Aorta (tissue), 5 donors: ENCODE measurements at places on chromosomes 4 and X. TPM values are rescaled to one million over a fixed set of nuclear protein-coding genes. Genes with fewer than 3 reads are reported as not detected.

The IL2RG gene
- 7.1 TPM for total RNA-seq

DNA sequence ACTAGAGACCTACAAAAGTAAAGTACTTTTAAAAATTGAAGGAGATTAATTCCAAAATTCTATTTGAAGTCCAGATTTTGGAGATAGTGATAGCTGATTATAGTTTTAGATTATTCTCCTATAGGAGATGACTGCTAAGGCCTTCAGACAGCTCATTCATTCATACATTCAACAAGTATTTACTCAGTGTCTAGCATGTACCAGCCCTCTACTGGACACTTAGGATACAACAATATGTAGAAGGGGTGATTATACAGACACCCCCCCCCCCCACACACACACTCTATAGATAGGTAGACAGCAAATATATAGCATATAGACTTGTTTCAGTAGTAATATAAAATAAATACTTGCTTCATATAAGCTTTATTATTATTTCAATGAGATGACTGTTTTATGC is 60.4 kb upstream of the TAF9B start:
- H3K27me3 ChIP-seq: no peaks in the 10 kb centered on the region
- H3K4me1 ChIP-seq: no peaks in the 10 kb centered on the region
- H3K36me3 ChIP-seq: no peaks in the 10 kb centered on the region
- DNase-seq: no peak
- H3K4me3 ChIP-seq: no peak overlapping the region

The ZRSR2 gene
- 18.9 TPM for total RNA-seq

DNA sequence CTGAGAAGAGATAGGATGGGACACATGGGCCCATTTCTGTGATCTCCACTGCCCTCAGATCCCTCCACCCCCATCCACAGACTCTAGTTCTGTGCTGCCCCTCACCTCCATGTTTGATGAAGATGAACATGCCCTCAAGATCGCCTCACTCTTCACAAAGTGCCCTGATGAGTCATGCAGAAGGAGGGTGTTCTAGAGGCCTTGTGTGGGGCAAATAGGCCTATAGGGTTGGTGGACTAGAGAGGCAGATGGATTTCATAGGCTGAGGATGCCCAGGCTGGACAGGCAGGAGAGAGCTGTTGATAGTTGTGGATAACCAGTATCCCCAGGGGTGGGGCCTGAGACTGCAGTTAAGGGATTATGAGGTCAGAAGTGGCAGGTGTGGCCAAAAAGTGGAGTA is at the start of gene CXorf65:
Gene CXorf65, minus strand, starts transcription at position 314 of the 400 bp plus-strand sequence. Its CDS starts 184 bp downstream, at position 130.
- DNase-seq: no peak
- H3K27me3 ChIP-seq: no peaks in the 10 kb centered on the region
- H3K4me1 ChIP-seq: no peaks in the 10 kb centered on the region
- no peak within 1 kb of the TSS for H3K27ac ChIP-seq

DNA sequence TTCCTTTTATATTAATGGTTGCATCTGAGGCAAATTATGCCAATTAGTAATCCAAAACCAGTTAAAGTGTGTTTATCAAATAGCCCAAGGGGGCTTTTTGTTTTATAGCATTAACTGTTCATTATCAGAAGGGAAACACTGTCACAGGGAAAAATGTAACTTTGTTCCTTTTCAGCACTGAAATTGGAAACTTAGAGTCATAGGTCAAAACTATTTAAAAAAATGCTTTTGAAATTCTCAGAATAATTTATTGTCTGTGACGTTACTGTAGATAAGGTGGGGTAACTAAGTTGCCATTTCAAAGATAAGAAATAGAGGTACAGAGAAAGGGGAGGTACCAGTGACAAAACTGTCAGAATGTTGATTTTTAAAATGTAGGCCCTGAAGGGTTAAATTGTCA is 129.3 kb downstream of the AKAP4 start:
- H3K4me3 ChIP-seq: no peak overlapping the region
- H3K27ac ChIP-seq: no peak overlapping the region
- no peak for DNase-seq

The EDA gene
- total RNA-seq: 9.0 TPM

The ARR3 gene
- not detected for total RNA-seq

- no peak overlapping the region for H3K27ac ChIP-seq
- no peak for DNase-seq
- H3K36me3 ChIP-seq: peaks cover 4% of the 10 kb centered on the region
- no peak overlapping the region for H3K4me3 ChIP-seq
Measured at GRCh38 chr4:22385611-22386011, 130.3 kb downstream of the ADGRA3 start.

The UGT2B15 gene
- not detected for total RNA-seq

DNA sequence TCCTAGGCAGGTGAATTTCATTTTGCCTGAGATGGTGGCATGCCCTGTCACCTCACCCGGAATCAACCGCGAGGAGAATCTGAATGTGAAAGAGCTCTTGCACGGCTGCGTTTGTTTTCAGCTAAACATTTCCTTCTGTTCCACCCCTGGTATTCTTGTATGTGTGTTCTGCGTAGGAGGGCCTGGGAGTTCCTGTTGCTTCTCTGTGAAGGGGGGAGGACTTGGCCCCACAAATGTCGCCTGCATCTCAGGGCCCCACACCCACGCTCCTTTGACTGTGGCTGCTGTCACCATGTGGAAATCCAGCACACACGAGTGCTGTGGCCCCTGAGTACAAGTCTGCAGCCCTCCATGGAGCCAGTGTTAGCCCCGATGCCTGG is 45.8 kb upstream of the CLCN4 start:
- H3K4me1 ChIP-seq: no peaks in the 10 kb centered on the region
- no peak overlapping the region for H3K27ac ChIP-seq
- H3K36me3 ChIP-seq: no peaks in the 10 kb centered on the region
- DNase-seq: no peak

DNA sequence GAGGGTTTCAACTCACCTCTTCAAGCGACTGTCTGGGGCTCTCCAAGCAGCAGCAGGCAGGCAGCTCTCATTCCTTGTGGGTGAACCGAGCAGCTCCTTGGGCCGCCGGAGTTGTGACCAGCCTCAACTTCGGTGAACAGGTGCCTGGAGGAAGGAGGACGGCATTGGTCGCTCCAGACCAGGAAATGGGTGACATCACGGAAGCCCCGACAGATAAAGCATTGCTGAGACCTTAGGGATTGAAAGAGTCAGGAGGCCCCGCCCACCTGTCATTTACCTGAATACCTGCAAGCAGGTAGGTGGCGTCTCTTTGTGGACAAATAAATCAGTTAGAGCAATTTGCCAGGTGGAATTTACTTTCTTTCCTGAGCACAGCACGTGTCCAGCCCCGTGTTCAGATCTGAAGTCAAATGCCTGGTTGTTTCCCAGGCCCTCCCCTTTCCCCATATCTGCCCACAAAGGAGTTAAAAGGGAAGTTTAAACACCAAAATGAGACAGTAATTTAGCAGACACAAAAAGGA is at the start of gene LNX1:
Gene LNX1, minus strand, starts transcription at position 115 of the 521 bp plus-strand sequence. CDS start 17,484 bp downstream, outside the sequence.
- no peaks in the 10 kb centered on the region for H3K4me1 ChIP-seq
- no peak within 1 kb of the TSS for H3K4me3 ChIP-seq
- no peak within 1 kb of the TSS for H3K27ac ChIP-seq
- DNase-seq: peak; percentile 48
- H3K27me3 ChIP-seq: no peaks in the 10 kb centered on the region
- no peaks in the 10 kb centered on the region for H3K36me3 ChIP-seq

DNA sequence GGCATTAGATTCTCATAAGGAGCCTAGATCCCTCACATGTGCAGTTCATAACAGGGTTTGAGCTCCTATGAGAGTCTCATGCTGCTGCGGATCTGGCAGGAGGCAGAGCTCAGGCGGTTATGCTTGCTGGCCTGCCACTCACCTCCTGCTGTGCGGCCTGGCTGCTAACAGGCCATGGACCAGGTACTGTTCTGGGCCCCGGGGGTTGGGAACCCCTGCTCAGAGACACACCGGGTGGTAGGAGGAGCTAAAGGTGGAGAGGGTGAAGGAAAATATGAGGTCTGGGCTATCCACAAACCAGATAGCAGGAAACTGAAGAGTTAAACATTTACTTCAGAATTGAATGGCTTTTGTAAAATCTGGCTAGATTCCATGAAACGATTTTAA is 5.9 kb upstream of the F11 start:
- H3K27me3 ChIP-seq: no peaks in the 10 kb centered on the region
- no peaks in the 10 kb centered on the region for H3K36me3 ChIP-seq
- no peak overlapping the region for H3K4me3 ChIP-seq

GRCh38 chr4:5788144-5788543 is 77.1 kb downstream of the EVC start:
- no peaks in the 10 kb centered on the region for H3K4me1 ChIP-seq
- no peak overlapping the region for H3K4me3 ChIP-seq
- DNase-seq: no peak
- H3K27ac ChIP-seq: no peak overlapping the region

DNA sequence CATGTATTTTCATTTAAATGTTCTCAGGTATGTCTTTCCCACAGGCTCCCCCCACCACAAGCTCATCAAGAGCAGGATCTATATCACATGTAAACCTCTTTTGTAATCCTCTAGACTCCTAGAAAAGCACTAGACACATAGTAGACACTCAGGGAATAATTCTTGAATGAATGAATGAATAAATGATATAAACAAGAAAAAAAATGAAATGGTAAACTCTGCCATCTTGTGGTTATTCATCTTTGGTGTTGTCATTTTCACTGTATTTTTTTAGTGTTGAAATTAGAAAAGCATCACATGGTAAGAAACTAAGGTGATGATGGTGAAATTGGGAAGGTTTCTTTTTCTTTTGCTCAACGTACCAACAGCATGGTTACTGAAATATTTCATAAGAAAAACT is 34.2 kb upstream of the C1GALT1C1 start:
- no peak for DNase-seq
- no peaks in the 10 kb centered on the region for H3K36me3 ChIP-seq
- no peaks in the 10 kb centered on the region for H3K4me1 ChIP-seq
- no peaks in the 10 kb centered on the region for H3K27me3 ChIP-seq
- H3K4me3 ChIP-seq: no peak overlapping the region

DNA sequence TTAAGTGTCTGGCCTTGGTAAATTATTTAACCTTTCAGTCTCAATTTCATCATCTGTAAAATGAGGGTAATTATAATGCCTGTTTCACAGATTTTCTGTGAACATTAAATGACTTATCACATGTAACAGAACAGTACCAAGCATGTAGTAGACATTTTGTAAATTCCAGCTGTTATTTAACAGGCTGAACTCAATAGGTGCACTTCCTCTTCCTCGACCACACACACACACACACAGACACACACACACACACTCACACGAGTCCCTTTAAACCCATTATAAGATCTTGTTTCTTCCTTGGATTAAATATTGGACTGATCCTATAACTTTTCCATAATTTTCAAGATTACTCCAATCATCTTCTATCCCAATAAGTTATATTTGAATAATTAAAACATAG is 53.4 kb upstream of the COL25A1 start:
- H3K4me3 ChIP-seq: no peak overlapping the region
- no peak for DNase-seq
- no peaks in the 10 kb centered on the region for H3K36me3 ChIP-seq
- no peaks in the 10 kb centered on the region for H3K27me3 ChIP-seq

GRCh38 chr4:112057470-112057869 is 87.8 kb upstream of the FAM241A start:
- H3K36me3 ChIP-seq: no peaks in the 10 kb centered on the region
- H3K4me1 ChIP-seq: no peaks in the 10 kb centered on the region
- no peak overlapping the region for H3K4me3 ChIP-seq
- no peak for DNase-seq

The IL15 gene
- 15.2 TPM for total RNA-seq

GRCh38 chr4:72842323-72842722 is 227.2 kb downstream of the COX18 start:
- H3K4me3 ChIP-seq: no peak overlapping the region
- no peaks in the 10 kb centered on the region for H3K36me3 ChIP-seq
- H3K4me1 ChIP-seq: no peaks in the 10 kb centered on the region
- no peak overlapping the region for H3K27ac ChIP-seq
- H3K27me3 ChIP-seq: no peaks in the 10 kb centered on the region
- no peak for DNase-seq

DNA sequence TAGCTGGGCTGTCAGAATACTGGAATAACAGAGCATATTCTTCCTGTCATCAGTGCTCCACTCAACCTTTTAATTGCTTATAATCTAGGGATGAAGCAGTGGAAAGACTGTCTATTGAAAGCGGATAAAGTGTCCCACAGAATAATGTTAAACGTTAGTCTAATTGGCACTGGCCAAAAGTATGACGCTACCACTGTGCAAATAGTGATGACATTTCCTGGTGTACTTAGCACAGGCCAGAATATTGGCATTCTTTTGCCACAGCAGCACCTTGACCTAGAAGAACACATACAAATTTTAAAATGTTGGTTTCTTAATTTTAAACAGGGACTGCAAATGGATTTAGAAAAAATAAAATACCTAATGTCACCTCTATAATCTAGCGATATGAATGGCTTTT is 635.2 kb upstream of the SPANXN1 start:
- H3K4me1 ChIP-seq: no peaks in the 10 kb centered on the region
- DNase-seq: no peak
- no peaks in the 10 kb centered on the region for H3K36me3 ChIP-seq
